ENCODE measurements at places on chromosomes 3 and 15.

- no peak for DNase-seq
Measured at GRCh38 chr15:67115586-67115969, 50.2 kb downstream of the SMAD3 start.

- DNase-seq, result no peak
Measured at GRCh38 chr3:29559741-29560465, 279.0 kb downstream of the RBMS3 start.

GRCh38 chr3:17979911-17980310 lies 237.5 kb upstream of the TBC1D5 start:
- DNase-seq, result no peak

DNA sequence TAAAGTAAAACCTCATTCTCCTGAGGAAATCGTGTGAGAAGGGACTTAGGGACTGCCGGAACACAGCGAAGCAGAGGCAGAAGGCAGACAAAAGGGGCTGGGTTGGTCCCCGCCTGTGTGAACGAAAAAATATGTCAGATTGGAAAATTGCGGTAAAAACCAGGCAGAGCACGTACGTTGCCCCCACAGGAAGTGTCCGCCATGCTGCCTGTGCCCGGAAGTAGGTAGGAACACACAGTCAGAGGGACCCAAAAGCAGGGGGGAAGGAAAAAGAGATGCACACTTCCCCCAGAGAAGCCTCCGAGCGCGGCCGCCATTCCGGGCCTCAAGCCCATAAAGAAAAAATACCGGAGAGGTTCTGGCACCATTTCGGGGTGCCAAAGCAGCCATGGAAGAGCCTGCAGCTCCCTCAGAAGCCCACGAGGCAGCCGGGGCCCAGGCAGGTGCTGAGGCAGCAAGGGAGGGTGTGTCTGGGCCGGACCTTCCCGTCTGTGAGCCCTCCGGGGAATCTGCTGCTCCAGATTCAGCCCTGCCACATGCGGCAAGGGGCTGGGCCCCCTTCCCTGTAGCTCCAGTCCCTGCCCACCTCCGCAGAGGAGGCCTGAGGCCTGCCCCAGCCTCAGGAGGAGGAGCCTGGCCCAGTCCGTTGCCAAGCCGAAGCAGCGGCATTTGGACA lies at the start of gene MKRN3:
MKRN3 (plus strand) TSS at position 280 of the 676 bp plus-strand sequence; CDS start at position 389, 109 bp downstream.
- DNase-seq, result peak; percentile 54

GRCh38 chr3:148948913-148949657 lies 42.3 kb upstream of the GYG1 start:
- DNase-seq, result no peak

GRCh38 chr15:59159210-59159609 lies 47.4 kb upstream of the LDHAL6B start:
- DNase-seq, result no peak

GRCh38 chr3:167228135-167228534 lies 152.0 kb downstream of the ZBBX start:
- DNase-seq, result no peak

- DNase-seq, result no peak
Measured at GRCh38 chr15:85457392-85457968, 77.1 kb downstream of the AKAP13 start.

DNA sequence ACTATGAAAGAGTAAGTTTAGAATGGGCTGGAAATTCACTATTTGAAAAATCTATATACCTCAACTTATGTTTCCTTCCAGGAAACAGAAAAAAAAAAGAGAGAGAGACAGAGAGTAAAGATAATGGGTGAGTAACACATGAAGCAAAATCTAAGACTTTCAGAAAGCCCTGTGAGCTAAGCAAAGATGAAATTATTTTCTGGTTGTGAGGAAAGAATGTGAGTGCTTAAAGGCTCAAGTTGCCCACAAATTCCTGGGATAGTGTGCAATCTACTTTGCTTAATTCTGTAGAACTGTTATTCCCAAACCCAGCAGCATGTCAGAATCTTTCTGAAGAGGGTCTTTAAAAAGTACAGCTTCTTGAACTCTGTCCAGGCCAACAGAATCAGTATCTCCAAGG lies 337.7 kb upstream of the AGTR1 start:
- no peak for DNase-seq

DNA sequence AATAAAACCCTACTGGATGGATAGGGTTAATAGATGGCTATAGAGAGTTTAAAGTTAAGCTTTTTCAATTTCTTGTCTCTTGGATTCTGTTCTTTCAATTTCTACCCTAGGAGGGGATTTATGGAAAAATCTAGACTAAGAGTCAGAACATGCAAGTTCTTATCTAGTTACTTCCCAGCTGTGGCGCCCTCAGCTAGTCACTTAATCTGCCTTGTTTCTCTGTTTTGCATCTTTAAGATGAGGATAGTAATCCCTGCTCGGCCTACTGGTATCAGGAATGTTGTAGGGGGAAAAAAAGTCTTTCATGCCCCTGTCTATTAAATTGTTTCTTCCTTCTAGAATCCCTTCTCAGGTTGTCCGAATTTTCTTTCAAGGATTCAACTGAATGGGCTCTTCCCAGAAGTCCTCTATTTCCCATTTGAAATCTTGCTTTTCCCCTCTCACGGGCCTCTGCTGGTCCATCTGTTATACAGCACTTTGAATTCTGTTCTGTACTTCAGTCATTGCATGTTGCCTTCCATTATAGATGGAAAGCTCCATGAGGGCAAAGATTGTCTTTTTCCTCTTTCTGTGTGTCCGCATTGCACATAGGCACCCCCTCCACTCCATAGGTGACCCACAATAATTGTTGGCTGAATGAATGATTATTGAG lies 4.4 kb downstream of the KCTD6 start:
- DNase-seq, result no peak

DNA sequence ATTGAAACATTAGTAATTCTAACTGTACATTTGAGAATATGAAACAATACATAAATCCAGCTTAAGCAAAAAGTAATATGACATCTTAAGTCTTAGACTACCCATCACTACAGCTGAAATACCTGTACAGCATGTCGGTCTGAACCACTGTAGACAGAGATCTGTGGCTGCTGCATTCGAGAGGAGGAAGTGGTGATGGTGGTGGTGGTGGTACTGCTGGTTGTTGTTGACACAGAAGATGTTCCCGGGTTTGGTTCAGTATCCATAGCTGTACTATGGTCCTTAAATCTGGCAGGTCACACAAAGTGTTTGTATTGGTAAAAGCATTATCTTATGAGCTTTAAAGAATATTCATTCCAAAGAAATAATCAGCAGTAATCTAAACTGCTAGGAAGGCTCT lies 2.9 kb downstream of the PHC3 start:
- DNase-seq, result no peak
